ENCODE measurements at places on chromosomes 5 and 9.
A peak's percentile ranks its signal among the peaks of the same experiment; 100 is the strongest.

DNA sequence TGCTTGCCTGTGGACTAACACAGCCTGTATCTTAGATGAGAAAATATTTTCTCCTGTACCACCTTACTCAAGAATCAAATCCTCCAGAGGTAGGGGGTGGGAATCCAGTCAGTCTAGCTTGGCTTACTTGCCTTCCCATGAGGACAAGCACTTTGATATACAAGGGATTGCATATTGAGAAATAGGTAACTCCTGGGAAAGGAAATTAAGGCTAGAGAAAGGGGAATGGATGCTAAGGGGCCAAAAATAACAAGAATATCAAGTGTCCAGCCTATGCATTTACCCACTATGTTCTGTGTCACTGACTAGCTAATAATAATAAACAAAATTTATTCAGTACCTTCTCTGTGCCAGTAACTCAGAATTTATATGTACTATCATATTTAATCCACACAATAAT is 21.4 kb upstream of the SNX2 start:
- DNase-seq, result no peak

GRCh38 chr9:93596399-93596798 is 20.0 kb downstream of the PHF2 start:
- no peak for DNase-seq

GRCh38 chr5:117149312-117149711 is 574.7 kb upstream of the SEMA6A start:
- no peak for DNase-seq

DNA sequence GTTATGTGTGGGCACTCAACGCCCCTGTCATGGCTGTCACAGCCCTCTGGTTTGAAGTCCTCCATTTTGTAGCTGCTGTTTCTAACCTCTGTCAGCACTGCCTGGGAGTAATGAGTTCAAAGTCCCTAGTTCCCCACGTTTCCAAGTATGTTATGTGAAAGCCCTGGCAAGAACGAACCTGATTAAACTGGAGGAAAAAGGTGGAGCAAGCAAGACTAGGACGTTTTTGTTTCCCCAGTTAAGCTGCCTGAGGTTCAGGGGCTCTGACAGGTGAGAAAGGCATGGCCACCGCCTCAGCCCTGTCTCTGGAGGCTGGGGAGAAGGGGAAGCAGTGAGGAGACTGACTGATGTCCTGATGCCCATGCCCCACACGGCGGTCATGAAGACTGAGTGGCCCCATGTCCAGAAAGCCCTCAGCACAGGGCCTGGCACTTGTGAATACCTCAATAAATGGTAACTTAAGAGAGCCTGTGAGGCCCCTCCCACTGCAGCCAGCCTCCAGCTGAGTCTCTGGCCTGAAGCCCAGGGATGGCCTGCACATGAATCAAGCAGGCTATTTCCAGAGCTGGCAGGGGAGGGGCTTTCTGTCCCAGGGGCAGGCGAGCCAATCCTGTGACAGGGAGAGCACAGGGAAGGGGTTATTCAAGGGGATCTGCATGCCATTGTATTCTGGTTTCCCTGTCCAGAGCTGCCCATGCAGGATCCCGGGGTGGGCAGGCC is 61.8 kb downstream of the PFDN1 start:
- DNase-seq, result peak; percentile 61

DNA sequence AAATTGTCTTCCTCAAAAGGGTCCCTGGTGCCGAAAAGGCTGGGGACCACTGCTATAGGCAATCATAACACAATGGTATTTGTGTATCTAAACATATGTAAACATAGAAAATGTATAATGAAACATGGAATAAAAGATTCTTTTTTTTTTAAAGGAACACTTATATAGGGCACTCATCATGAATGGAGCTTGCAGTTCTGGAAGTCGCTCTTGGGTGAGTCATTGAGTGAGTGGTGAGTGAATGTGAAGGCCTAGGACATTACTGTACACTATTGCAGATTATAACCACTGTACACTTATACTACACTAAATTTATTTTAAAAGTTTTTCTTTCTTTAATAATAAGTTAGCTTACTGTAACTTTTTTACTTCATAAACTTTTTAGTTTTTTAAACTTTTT is 176.4 kb downstream of the ARRDC3 start:
- no peak for DNase-seq

- peak; percentile 70 for DNase-seq
Measured at GRCh38 chr9:35079426-35080341, at the start of gene FANCG. Gene FANCG (minus strand): TSS chr9:35079942. CDS start chr9:35079524, 418 bp downstream.

GRCh38 chr5:140344683-140345423 is 1.6 kb downstream of the HBEGF start:
- DNase-seq, result no peak

- DNase-seq, result no peak
Measured at GRCh38 chr5:18544421-18544820, 910.2 kb downstream of the TAF11L14 start.

DNA sequence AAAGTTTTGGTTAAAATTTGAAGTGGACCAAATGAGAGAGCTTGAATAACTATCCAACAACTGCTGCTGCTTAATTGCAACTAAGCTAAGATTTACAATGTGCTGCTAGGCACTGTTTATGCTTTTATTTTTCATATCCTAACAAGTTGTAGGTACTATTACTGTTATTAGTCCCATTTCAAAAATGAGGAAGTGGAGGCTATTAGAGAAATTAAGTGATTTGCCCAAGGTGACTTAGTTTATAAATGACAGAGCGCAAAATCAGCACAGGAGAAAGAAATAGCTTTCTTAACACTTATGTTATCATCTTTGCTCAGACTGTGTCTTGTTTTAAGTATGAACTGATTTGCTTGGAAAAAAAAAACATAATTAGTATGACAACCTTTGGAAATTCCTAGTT is 23.1 kb downstream of the WDR36 start:
- no peak for DNase-seq

- no peak for DNase-seq
Measured at GRCh38 chr5:20340126-20340525, 352.1 kb upstream of the CDH18 start.

- peak; percentile 80 for DNase-seq
Measured at GRCh38 chr5:53490747-53491146, 10.3 kb downstream of the FST start.

- DNase-seq, result peak; percentile 22
Measured at GRCh38 chr9:96686638-96687335, 31.7 kb upstream of the PRXL2C start.

DNA sequence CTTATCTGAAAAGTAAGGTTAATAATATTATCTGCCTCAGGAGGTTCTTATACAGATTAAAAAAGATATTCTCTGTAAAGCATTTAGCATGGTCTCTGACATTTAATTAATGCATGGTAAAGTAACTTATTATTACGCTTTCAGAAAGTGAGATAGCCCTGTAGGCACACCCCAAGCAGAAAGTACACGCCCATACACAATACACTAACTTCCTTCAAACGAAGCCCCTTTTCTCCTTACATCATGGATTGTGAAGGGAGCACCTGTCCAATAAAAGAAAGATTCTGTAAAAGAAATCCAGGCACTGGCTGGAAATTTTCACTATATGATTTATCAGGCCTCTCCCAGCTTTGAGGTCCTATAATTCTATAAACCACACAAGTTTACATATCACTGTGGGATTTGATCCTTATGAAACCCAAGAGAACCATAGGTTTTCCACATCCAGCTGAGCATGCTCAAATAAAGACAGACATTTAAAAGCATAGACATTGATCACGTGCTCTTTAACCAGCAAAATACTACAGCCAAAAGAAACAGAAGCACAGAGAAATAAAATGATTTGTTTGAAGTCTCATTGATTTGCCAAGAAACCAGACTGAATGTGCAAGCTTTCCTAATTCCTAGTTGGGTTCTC is 14.1 kb upstream of the NR3C1 start:
- DNase-seq, result no peak

GRCh38 chr5:109035436-109035835 is 287.7 kb downstream of the FER start:
- DNase-seq, result no peak

DNA sequence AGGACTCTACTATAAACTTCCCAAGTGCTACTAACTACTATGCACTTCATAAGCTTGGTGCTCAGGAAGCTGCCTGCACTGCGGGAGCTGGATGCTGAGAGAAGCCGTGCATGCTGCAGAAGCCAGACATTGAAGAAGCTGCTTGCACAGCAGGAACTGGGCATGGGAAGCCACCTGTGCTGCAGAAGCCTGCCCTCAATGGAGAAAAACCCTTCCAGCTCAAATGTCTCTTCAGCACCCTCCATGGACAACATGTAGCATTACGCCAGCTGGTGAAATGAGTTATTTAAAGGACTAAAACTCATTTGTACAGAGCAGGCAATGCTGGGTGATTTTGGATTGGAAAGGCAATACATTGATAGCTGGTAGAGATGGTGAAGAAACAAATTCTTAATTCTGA is 247.2 kb downstream of the KIF4B start:
- no peak for DNase-seq

- no peak for DNase-seq
Measured at GRCh38 chr9:14451949-14452348, 138.0 kb upstream of the NFIB start.

GRCh38 chr9:116572095-116572748 is 114.9 kb upstream of the TRIM32 start:
- no peak for DNase-seq

DNA sequence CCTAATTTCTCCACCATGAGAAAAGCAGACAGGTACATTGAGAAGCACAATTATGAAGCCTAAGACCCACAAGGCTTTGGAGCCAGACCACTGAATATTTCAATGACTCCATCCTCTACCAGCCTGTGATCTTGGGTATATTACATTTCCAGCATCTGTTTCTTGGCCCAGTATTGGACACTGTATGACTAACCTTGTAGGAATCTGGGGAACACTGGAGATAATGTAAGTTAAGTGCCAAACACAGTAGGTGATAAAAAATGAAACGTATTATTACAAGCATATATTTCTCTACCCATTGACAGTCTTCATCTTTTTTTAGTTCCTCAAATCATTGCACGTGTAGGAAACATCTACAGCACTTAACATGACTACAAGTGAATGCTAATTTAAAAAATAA is 28.6 kb upstream of the FEM1C start:
- no peak for DNase-seq

DNA sequence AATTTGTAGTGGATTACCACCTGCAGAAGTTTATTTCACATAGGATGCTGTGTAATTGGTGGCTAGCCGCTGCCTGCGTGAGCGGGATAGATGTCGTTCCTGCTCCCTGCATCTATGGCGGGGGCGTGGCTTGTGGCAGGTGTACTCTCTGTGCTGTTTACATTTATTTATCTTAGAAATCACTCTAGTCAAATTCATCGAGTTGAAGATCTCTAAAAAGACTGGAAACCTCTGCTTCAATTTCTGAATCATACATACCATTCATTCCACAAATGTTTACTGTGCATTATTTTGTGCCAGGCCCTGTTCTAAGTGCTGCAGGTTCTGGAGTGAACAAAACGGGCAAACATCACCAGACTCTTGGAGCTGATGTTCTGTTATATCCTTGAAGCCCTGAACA is 11.9 kb downstream of the ROPN1L start:
- DNase-seq, result no peak

DNA sequence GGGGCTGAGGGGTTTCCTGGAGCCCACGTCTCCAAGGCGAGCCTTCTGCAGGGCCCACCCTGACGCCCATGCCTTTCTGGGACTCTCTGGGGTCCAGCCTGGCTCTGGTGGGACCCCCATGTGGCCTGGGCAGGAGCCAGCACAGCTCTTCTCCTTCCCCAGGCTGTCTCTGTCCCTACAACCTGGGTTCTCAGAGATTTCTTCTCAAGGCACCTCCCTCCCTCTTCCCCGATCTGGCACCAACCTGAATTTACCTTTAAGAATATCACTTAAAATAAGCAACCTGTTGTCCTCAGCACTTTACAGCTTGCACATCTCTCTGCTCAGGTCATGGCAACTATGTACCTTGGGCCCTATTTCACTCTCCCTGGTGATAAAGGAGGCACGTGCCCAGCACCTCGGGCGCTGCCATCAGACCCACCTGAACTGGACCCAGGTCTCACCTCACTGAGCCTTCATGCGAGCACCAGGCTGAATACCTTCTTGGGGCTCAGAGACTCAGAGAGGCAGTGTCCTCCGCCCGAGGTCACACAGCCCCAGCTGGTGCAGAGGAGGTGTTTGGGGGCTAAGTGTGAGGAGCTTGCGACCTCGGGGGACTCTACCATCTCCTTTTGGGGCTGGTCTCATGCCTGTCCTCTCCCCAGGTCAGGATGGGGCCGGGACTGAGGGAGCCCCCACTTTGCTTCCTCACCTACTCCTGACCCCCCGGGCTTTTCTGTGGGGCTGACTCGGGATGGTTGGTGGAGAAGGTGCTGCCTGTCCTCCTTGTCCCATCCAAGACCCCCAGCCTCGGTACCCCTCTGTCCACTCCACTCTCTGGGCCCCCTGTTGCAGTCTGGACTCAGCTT is 217.7 kb downstream of the C9orf50 start:
- no peak for DNase-seq

DNA sequence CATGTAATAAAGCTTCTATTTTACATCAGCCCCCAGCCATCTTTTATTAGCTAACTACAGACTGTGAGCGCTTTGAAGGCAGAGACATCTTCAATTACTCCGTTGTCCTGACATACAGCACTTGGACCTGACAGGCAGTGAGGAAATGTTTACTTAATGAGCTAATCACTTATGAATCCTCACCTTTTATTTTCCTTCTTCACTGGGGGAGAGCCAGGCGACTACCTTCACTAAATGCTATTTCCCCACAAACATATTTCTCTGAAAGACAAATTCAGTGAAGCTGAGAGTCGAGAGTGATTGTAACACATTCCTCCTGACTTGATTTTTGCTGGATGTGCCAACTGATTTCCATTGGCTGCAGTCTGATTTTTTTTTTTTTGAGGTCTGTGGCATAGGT is 192.1 kb upstream of the CLINT1 start:
- no peak for DNase-seq

DNA sequence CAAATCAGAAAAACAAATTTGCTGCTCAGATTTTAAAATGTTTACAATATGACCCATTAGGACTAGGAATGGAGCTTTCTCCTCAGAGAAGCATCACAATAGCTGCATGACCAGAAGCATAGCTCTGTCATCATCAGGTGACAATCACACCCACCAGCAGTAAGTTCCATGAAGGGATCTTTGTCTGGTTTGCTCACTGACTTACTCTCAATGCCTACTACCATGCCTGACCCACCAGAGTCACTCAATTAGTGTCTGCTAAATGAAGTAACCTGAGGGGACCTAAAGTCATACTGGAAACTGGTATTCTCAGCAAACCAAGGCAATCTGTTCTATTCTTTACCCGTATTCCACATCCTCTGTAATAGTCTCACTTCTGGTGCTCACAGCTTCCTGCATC is 7.7 kb downstream of the ERMP1 start:
- DNase-seq, result no peak

GRCh38 chr5:179818746-179819295 is 1.9 kb upstream of the SQSTM1 start:
- peak; percentile 64 for DNase-seq

DNA sequence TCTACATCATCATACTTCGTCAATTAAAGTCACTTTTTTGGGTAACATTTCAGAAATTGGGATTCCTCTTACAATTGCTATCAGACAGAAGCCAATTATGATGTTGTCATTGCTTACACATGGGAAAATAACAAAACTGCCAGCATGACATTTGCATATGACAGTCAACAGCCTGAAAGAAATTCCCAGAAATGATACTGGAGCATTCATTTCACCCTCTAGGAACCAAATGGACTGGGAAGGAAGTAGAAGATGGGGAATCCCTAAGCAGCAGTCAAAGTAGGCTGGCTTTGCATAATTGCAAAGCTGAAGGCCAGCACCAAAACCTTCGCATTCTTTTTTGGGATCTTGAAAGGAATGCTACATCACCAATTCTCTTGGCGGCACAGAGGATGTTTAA is 10.7 kb downstream of the HMGCS1 start:
- DNase-seq, result no peak

All from BJ (cell line).